Hematopoietic multipotent progenitor cell treated with erythropoietin and hydrocortisone succinate and interleukin-3 and kit ligand, for 8 days (in vitro differentiated cells): ENCODE measurements at places on chromosomes 5 and 9.

DNA sequence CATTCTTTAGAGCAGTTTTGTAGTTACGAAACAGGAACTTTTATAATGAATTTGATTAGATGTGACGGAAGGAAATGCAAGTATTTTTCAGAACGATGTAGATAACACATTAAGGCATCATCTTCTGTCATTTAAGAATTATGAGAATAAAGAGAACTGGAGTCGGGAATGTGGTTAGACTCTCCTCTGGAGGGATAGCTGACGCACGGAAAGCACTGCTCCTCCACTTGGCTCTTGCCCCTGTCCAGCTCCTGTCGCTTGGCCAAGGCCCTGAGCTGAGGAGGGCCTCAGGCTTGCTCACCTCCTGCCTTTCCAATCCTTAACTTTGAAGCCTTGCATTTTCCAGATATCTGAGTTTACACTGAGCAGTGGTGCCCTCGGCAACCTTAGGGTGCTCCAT is 60.5 kb downstream of the MAP1B start:
- no peak for DNase-seq

GRCh38 chr5:87183896-87184295 is 83.8 kb upstream of the RASA1 start:
- DNase-seq = no peak

- DNase-seq = no peak
Observed at GRCh38 chr5:147859962-147860640, 18.4 kb upstream of the SCGB3A2 start.

- DNase-seq = no peak
Observed at GRCh38 chr5:14475045-14475444, 106.5 kb upstream of the OTULINL start.

GRCh38 chr9:72039532-72039931 is 20.9 kb downstream of the C9orf57 start:
- DNase-seq = no peak

- no peak for DNase-seq
Observed at GRCh38 chr5:9513827-9514226, 32.0 kb downstream of the SEMA5A start.

GRCh38 chr9:85723215-85723614 is 18.5 kb downstream of the AGTPBP1 start:
- no peak for DNase-seq

GRCh38 chr9:94126844-94127243 is 42.6 kb downstream of the PTPDC1 start:
- DNase-seq = no peak

DNA sequence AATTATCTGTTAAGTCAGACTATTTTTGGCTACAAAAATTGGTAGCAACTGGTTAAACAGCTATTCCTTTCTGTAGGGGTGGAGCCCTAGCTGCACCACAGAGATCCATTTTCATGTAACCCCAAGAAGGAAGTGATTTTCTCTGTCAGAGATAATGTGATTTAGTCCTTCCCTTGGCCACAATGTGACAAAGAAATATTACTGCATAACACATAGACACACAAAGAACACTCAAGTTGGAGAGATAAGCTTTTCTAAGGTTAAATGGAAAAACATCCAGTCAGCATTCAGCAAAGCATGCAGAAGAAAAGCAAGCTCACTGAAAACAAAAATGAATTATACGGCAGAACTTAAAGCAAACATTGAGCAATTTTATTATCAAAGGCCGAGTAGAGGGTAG is 227.8 kb upstream of the CDH9 start:
- DNase-seq = peak; percentile 1
